Heart left ventricle (tissue), 16 donors: ENCODE measurements at places on chromosomes 11 and 22. TPM values are rescaled to one million over a fixed set of nuclear protein-coding genes. Genes with fewer than 3 reads are reported as not detected.

DNA sequence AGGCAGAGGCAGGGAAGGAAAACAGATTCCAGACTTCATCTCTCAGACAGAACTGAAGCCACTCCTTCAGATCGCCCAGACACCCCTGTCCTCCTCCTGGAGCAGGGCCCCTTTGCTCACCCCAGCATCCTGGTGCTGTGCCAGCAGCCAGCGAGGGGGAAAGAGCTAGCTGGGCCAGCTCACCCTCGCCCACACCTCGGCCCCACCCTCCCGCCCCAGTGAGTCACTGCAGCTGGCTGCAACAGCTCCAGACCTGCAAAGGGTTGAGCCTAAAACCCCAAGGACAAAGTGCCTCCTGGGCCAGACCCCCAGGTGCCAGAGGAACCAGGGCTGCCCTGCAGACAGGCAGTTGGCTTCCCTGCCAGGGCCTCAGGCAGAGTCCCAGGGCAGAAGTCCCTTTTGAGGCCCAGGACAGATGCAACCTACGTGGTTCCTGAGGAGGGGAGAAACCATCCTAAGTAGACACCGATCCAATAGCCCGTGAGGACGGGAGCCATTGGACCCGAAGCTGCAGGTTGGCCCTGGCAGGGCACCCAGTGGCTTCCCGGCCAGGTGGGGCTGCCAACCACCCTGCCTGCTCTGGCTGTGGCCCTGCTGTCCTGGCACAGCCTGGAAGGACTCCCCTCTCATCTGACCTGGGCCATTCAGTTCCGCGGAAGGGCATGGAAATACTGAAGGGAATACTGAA, 7.2 kb downstream of the AHNAK start:
- DNase-seq: peak; percentile 90

The FJX1 gene
- 0.61 TPM for polyA plus RNA-seq

The FIBIN gene
- 5.4 TPM for polyA plus RNA-seq

DNA sequence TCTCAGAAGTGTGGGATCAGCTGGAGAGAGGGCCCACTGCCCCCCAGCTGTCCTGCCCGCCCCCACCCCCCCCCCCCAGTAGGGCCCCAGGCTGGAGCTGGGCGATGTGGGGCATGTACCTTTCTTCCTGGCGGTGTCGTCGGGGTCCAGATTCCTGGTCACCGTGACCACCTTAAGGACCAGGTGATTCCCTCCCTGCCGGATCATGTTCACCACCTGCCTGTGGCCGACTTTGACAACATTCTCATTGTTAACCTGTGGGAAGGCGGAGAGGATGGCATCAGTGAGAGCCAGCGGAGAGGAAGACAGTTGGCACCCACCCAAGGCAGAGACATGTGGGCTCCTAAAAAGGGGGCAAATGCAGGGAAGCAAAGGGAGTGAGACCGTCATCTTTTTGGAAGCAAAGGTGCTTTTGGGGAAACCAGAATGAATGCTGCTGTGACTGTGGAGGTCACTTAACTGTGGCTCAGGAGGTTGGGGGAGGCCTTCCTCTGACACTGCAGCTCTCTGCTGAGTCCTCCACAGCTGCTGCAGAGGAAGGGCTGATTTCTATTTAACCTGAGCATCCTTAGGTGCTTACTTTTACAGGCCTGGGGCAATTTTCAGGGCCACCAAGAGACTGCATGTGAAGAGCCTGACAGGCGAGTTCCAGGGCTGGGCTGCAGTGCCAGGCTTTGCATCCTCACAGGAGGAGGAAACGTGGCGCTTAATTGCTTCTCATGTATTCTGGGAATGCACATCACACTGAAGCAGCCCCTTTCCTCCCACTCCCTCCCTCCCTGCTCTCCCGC, 104.5 kb downstream of the CTTN start:
- DNase-seq: no peak

- no peak for DNase-seq
Observed at GRCh38 chr11:66238786-66239413, 29.5 kb upstream of the RAB1B start.

DNA sequence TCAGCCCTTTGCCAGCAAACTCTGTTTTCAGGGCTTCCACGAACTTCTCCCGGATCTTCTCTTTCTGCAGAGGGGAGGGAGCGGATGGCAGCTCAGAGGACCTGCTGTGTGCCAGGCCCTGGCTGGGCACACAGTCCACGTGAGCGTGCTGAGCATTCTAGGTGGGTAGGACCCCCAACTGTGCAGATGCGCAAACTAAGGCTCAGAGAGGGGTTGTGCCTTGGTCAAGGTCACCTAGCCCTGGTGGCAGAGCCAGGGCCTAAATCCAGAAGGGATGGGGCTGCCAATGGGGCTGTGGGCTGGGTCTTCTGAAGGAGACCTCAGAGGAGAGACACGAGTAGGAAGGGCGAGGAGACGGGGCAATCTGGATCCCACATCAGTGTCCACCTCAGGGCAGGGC, 10.8 kb downstream of the PMM1 start:
- no peak for DNase-seq

DNA sequence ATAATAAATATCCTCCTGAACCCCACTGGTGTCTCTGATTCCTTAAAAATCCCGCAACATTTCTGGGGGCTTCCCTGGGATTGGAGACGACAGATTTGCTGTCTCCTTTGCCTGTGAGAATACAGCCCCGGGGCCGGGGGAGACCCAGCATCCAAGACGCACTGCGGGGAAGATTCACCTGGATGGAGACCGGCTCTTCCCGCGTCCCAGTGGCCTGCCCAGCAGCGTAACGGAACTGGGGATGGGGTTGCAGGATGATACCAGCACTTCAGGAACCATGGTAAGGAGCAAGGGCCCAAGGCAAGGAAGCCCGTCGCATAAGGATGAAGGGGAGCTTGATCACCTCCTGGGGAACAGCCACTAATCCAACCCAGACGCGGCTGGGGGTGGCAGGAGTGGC, 53.3 kb upstream of the OR4C15 start:
- DNase-seq: no peak

The APOL1 gene
- 18.9 TPM for polyA plus RNA-seq

The GAS2L1 gene
- polyA plus RNA-seq: 18.0 TPM

GRCh38 chr11:61946894-61947293, 3.3 kb upstream of the BEST1 start:
- no peak for DNase-seq

The CCDC73 gene
- polyA plus RNA-seq: 0.01 TPM

DNA sequence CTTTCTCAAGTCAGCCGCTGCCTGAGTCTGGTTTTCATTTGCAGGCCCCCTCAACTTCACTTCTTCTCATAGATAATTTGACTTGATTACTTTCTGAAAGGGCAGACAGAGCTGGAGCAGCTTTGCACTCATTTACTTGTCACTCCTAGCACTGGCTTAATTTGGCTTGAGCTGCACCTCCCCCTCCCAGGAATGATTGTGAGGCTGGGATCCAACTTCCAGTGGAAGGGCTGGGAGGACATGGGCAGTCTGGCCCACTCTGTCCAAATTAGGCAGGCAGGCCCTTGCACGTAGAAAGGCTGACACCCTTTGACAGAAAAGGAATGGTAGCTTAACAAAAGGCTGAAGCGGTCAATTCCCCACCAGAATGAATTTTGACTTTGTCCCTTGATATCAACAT, 453.9 kb downstream of the ETS1 start:
- DNase-seq: no peak

GRCh38 chr11:107696140-107696539, 15.7 kb downstream of the SLN start:
- no peak for DNase-seq

GRCh38 chr11:132248580-132248979, 878.2 kb downstream of the NTM start:
- DNase-seq: no peak

The MEI1 gene
- polyA plus RNA-seq: 0.54 TPM
